ENCODE measurements at places on chromosomes 2 and 18.

DNA sequence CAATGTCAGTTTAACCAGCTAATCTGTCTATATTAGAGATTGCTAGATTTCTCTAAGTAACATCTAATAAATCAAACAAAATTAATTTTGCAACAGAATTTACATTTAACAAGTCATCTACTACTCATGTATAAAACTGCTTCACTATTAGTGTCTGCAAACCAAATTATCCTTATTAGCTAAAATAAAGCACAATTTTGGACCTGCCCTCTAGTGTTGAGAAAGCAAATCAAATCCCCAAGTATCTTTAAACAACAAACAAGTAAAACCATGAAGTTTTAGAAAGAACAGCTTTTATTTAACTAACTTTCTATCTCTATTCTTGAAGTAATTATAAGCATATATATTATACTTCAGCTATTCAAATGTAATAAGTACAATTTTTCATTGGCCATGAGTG lies 113.1 kb upstream of the SP3 start:
- no peak for DNase-seq

DNA sequence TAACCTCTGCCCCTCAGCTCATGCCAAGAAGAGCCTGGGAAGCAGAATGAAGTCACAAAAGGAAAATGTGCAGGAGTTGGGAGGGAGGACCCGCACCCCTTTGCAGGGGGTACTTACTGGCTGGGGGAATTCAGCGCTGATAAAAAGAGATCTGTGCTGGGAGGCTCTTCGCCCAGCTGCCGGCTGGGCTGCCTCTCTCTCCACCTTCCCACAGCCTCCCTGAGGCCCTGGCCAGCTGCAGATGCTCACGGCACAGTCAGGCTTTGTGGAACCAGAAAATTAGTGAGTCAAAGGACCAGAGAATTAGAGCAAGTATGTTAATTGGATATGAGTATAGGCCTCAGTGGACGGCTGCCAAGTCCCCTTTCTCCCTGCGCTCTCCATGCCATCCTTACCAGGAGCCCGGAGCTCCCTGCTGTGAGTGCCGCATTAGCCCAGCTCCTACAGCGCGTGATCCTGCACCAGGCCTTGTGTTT lies 181.7 kb upstream of the SH3BP4 start:
- no peak for DNase-seq

GRCh38 chr2:201908901-201909300 lies 102.6 kb downstream of the CDK15 start:
- no peak for DNase-seq

DNA sequence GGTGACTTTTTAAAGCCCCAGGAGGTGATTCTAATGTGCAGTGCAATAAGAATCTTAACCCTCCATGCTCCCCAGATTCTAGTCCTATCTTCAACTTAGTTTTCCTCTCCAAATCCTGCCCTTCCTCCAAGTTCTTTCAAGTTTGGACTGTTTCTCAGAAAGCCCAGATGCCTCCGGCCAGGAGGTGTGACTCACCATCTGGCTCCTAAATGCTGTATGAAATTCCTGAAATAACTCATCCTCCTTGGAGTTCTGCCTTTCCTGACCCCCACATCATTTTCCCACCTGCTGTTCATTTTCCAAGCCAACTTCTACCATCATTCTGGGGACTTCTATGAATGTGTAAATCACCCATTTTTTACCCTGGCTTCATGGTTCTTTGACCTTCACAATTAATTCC lies 118.2 kb upstream of the NOL4 start:
- DNase-seq: no peak

- no peak for DNase-seq
Observed at GRCh38 chr2:26838121-26838906, 9.6 kb upstream of the DPYSL5 start.

DNA sequence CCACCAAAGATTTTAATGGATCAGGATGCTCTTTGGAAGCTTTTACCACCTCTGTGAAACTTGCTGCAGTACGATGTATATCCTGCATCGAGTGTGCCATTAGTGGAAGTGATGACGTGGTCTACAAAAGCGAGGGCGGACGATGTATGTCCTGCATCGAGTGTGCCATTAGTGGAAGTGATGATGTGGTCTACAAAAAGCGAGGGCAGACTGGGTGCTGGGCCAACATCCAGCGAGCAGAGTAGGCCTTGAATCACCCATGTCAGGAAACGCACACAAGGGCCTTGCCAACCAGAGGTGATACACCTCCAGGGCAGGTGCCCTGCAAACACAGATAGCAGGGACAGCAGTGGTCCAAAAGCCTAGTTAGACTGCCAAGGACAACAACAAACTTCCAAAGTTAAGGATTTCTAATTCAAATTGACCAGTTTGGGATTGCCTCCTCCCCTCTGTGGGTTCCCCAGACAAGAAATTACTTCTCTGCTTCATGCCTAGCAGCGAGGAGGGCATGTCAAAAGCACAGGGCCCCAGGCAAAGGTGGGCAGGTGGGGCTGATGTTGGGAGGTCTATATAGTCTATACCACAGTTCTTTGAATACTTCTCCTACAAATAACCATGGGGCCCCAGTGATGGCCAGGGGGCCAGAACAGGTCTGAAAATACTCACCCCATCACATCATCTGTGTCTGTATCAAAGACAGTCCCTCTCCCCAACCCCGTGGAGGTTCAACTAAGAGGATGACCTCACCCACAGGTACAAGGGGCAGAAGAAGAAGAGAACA lies 70.2 kb downstream of the ADD2 start:
- no peak for DNase-seq

GRCh38 chr2:226151157-226151556 lies 648.5 kb downstream of the IRS1 start:
- no peak for DNase-seq

DNA sequence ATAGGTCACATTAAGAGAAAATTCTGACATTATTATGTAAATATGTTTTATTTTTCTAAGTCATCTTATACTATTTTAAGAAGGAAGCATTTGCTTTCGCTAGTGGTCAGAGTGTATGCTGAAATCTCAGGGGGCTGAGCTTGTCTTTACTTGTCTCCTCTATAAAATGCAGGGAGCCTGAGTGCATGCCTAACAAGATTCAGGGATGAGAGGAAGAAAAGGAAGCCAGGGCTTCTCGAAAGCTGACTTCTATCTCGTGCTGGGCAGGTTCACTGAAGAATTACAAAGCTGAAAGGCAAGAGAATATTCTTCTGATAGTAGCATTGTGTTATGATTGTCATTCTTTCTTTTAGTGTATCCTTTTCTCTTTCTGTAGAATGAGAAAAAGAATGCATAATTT lies 467.4 kb downstream of the SOX11 start:
- DNase-seq: no peak

DNA sequence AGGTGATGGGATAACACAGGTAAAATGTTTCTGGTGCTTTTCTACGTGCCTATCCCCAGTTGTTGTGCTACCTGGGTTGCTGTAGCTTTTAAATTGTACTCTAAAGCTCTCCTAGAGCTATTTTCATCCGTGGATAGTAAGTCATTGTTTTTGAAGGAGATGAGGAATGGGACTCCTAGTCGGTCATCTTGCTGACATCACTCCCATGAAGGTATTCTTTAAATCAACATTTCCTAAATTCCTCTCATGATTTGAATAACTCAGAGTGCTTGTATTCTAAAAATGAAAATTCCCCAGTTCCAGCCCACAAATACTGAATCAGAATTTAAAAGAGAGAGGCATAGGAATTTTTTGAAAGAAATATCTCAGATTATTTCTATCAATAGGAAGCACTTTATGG lies 44.3 kb downstream of the CCDC148 start:
- no peak for DNase-seq

DNA sequence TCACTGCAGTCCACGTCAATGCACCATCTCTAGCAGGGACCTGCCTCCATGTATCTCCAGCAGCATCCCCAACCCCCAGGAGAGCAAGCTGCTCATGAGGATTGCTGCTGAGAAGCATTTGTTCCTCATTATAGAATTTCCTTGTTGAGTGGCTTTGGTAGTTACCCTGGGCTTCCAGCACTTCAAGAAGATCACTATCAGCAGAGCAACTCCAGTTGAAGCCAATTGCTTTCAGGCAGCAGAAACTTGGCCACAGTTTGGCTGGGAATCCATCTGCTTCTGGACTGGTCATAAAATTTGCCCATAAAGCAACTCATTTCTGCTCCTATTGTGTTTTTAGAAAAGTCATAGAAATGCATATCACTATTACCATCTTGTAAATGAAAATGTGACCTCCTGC lies 17.4 kb downstream of the TRPM8 start:
- DNase-seq: no peak

DNA sequence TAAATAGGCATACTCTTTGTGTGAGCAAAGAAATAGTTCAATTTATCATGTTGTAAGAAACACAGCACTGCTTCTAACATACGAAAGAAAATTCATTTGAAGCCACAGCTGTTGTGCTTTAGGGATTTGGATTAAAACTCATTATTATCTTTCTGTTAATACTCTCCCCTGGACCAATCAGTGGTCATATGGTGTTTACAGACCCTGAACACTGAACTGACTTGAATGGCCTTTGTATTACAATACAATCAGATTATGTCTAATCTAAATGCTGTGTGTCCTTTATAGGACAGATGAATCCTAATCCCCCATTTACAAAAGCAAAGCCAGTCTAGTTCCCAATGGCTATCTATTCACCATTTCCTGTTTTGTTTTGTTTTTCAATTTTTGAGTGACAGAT lies 36.5 kb downstream of the ZNF385B start:
- no peak for DNase-seq

DNA sequence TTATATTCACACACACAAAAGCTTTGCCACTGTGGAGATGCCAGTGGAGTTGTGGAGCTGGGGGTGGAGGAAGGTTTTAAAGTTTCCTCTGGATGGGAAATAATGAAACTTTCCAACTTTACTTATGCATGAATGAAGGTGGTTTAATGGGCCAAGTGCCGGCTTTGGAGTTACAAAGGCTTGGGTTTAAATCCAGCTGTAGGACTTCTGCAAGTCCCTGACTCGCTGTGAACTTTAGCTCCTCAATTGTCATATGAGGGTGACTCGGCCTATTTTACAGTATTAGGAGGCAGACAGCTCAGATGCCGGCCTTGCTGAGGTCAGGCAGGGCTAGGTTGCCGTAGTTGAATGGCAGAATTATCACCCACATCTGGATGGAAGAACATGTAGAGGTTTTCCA lies 415.8 kb upstream of the TRIB2 start:
- no peak for DNase-seq

DNA sequence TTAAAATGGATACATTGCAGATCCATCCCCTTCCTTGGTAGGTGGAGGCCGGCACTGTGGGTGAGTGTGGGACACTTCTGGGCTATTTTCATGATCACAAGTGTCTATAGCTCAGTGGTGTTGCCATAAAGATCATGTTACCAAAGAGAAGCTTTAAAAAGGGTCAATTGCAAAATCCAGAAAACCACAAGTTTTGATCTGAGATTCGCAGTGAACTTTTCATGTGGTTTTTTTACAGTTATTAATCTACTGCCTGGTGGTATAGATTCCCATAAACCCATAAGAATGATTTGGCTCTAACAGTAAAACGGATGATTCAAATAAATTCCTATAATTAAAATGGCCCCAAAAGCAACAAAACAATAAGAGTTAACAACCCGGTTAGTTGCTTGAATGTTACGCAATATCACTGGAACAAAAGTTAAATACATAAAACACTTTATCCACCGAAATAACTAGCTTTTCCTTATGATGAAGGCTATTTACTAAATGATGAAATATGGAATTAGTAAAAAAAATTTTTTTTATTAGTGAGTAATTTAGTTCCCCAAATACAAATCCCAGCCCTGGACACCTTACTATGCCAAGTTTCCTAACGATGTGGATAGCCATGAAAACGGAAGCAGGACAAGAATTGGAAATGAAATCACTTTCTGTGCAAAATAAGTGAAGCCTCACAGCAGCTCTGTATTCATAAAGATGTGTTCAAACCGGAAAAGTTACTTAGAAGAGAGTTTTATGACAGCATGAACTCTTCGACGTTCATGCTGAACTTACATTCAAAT lies 95.6 kb upstream of the THOC1 start:
- DNase-seq: no peak

- no peak for DNase-seq
Observed at GRCh38 chr2:160109939-160110673, 47.7 kb upstream of the PLA2R1 start.

DNA sequence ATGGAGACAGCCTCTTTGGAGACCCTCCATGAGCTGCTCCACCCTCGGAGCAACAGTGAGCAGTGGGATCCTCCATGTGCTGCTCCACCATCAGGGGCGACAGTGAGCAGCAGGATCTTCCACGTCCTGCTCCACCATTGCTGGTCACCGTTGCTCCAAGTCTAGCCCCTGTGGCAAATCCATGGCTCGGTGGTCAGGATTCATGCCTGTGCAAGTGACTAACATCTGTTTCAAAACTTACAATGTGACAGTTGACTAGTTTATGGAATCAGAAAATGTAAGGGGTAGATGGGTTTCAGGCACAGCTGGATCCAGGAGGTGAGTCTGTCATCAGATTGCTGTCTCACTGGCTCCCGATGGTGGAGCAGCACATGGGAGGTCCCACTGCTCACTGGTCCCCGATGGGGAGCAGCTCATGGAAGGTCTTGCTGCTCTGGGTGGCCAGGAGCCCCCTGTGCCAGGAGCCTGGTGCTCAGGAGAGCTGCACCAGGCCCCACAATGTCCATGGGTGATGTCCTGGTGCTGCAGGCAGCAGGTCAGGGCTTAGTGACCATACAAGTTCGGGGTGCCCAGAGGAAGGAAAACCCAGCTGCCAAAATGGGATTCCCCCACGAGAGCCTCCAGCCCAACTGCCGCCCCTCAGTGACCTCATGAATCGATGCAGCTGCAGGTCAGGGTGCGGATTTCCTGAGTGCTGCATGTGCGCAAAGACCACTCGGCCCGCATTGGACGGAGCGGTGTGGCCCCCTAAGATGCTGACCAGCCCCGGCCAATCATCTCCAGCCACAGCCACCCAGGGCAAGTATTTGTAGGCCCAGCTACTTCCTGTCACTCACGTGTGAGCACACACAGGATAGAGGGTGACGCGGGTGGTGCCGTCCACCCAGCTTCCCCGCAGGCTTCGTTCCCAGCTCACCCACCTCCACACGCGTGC lies 116.5 kb upstream of the OTOS start:
- DNase-seq: no peak

DNA sequence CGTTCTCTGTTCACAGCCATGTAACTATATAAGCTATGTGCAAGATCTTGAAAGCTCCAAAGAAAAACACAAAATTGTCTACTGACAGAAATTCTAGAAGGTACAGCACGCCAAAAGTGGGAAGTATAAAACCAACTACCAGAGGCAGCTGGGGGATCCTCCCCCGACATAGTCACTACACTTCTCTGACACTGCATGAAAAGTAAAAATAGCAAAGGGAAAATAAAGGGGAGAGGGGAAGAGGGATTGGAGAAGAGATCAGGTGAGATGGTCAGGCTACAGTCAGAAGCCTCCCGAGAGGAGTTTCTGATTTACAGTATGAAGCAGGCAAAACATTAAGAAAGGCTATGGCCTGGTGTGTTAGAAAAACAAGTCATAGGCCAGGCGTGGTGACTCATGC lies 39.8 kb upstream of the PCBP1 start:
- no peak for DNase-seq

DNA sequence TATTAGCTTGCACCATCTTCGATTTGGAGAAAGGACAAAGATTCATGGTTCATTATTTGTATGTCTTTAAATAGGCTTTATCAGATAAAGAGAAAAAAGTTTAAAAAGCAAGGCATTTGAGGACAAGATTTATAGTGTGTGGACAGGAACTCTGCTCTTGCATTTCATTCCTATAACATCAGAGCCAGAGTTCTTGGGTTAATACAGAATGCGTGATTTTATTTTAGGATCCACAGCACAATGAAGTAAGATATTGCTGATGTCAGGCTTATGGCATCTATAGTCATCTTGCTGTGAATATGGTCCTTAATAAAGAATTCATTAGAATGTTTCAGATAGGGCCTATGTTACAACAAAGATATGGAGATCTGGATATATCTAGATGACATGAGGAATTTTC lies 19.7 kb downstream of the RASGRP3 start:
- DNase-seq: no peak
